ENCODE measurements at places on chromosomes 16 and 17.

- no peak for DNase-seq
Measured at GRCh38 chr17:47197821-47198220, 8.7 kb upstream of the CDC27 start.

DNA sequence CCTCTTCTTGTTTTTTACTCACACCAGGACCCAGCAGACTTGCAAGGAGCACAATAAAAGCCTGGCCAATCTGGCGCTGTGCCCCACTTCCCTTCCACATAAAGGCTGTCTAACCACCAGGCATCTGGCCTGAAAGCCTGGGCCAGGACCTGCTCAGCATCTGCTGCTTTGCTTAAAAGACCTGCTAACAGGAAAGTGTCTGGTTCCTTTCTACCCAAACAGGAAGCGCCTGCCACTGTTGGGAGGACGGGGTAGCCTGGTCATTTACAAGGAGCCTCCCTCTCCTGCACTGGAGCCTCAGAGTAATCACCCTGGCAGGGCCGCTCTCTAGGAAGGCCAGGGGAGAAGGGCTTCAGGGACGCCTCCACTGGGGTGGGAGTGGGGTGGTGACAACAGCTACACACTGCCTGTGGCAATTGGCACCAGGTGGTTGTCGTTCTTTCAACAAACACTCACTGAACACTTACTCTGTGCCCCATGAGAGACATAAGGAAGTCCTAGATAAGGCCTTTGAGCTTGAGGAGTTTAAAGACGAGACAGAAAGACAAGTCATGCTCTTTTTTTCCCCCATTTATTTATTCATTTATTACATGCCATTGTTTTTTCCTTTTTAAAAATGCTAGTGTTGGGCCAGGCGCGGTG lies 6.3 kb upstream of the MMP28 start:
- DNase-seq = no peak

DNA sequence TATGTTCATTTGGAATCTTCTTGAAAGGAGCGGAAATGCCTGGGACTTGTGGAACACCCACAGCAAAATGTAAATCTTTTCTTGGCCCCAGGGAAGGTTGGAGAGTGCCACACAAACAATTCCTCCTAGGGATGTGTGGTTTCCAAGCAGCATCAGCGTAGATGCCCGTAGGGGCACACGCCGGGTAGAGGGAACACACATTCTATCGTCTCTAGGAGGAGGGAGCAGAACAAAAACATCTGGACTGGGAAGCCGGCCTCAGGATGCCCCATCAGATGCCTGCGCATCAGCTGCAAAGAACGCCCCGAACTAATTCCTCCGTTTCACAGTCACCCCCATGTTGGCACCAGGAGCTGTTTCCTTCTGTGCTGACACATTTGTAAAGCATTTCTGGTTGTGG lies 357.9 kb upstream of the ZFHX3 start:
- no peak for DNase-seq

- no peak for DNase-seq
Measured at GRCh38 chr16:49442805-49443204, 69.2 kb downstream of the C16orf78 start.

DNA sequence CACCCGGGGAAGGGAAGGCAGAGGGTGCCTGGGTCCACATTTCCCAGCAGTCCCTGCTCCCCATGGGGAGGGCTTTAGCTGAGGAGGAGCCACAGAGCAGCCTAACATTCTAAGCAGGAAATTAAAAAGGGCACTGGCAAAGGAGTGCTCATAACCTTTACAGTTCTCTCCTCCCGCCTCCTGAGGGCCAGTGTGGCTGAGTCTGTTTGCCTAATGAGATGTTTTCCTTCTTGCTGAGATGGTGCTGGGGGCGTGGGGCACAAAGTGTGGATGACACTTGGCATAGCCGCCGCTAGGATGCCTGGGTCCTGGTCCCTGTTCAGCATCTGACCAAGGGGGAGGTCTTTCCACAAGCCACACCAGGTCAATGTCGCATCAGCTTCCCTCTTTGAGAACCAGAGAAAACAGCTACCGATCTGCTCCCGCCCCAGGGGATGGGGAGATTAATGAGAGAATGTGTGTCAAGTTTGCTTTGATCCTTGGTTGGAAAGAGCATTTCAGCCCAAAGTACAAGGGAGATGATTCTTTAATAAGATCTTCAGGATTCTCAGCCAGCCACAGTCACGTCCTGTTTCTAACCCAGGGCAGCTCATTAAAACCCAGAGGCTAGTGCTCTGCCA lies 5.8 kb downstream of the KIF18B start:
- DNase-seq = no peak

DNA sequence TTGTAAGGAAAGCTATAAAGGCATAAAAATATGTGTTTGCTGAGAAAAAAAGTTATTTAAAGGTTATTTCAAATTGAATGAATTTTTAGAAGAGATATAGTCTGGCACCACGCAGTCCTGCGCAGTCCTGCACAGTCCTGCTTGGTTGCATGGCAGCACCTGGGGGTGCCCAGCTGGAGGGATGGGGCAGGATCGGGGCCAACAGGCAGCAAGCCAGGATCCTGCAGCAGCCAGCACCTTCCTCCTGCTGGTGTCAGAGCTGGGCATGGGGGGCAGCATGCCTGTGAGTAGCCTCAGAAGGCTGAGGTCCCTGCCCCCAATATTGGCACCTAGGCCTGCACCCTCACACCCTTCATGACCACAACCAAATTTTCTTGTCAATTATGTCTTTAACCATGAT lies 46.0 kb downstream of the GLG1 start:
- no peak for DNase-seq

GRCh38 chr17:79201536-79202227 lies 127.1 kb downstream of the ENGASE start:
- no peak for DNase-seq

GRCh38 chr17:8859027-8859803 lies 8.3 kb downstream of the PIK3R6 start:
- no peak for DNase-seq

GRCh38 chr16:86637744-86638143 lies 59.4 kb downstream of the FOXL1 start:
- DNase-seq = no peak

DNA sequence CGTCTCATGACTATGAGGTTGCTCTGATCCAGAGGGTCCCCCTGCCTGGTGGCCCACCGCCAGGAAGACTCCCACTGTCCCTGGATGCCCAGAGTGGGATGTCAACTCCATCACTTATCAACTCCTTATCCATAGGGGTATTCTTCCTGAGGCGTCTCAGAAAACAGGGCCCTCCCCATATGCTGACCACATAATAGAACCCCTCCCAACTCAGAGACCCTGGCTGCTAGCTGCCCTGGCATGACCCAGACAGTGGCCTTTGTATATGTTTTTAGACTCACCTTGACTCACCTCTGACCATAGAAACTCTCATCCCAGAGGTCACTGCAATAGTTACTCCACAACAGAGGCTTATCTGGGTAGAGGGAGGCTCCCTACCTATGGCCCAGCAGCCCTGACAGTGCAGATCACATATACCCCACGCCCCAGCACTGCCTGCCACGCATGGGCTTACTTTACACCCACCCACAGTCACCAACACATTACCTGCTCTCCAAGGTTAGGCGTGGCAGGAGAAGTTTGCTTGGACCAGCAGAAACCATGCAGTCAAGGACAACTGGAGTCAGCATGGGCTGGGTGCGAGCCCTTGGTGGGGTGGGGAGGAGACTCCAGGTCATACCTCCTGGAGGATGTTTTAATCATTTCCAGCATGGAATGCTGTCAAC lies 2.3 kb upstream of the G6PC1 start:
- no peak for DNase-seq

GRCh38 chr17:751269-752001 lies 629 bp downstream of the GEMIN4 start:
- DNase-seq = peak; percentile 54

DNA sequence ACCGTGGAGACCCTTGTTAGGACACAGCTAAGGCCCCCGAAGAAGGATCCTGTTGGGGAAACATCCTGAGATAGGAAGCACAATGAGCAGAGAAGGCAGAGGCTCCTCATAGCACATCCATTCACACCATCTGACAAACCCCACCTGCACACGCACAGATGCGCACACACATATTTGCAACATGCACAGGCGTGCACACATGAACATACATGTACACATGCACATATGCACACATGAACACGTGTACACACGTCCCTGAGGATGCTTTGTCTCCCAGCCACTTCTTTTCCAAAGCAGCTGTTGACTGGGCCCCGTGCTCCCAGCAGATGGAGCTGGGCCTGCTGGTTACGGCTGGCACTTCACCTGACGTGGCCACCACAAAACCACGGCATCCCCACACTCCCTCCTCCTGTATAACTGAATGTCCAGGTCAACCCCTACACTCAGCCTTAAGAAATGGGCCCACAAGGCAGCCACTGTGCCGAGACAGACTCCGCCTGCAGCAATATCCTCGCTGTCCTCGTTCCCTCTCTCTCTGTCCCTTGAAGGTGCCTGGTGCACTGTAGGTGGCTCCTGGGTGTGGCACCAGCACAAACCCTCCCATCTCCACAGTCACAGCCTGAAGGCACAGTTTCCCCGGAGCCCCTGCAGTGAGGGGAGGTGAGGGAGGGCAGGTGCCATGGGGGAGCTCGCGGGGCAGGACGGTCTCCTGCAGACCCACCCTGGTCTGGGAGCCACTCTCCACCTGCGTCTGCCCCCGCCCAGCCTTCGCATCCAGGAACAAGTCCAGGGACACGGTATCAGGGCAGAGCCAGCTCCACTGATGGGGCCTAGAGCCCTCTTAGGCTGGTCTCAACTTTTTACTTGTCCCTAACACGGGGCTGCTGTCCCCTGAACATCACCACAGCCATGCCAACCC lies 183.0 kb downstream of the RBFOX3 start:
- no peak for DNase-seq

DNA sequence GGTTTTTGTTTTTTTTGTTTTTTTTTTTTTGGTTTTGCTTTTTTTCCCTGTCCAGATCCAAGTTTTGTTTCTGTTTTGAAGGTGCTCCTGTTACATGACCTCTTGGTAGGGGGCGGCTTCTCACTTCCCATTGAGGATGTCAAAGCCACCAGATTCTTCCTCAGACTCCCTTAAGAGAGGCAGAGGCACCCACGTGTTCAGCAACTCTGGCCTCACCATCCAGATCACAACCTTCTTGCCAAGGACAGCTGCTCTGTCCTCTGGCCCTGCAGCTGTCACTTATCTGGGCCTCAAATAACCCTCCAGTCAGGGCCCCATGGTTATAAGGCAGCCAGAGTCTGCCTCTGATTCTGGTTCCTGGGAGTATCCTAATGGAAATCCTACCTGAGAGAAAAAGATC lies 208.5 kb downstream of the STX8 start:
- no peak for DNase-seq

DNA sequence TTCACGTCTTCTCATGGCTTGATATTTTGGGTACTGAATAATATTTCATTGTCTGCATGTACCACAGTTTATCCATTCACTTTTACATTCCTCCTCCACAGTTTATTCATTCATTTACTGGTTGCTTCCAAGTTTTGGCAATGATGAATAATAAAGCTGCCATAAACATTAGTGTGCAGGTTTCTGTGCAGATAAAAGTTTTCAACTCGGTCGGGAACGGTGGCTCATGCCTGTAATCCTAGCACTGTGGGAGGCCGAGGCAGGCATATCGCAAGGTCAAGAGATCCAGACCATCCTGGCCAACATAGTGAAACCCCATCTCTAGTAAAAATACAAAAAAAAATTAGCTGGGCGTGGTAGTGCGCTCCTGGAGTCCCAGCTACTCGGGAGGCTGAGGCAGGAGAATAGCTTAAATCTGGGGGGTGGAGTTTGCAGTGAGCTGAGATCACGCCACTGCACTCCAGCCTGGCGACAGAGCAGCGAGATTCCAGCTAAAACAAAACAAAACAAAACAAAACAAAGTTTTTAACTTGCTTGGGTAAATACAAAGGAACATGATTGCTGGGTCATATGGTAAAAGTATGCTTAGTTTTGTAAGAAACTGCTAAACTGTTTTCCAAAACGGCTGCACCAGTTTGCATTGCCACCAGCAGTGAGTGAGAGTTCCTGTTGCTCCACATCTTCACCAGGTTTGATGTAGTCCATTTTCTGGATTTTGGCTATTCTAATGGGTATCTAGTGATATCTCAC lies 89.5 kb downstream of the WWP2 start:
- no peak for DNase-seq

GRCh38 chr16:84925092-84925772 lies 86.1 kb downstream of the ZDHHC7 start:
- DNase-seq = peak; percentile 55

GRCh38 chr16:10622036-10622921 lies 41.9 kb upstream of the EMP2 start:
- DNase-seq = no peak

DNA sequence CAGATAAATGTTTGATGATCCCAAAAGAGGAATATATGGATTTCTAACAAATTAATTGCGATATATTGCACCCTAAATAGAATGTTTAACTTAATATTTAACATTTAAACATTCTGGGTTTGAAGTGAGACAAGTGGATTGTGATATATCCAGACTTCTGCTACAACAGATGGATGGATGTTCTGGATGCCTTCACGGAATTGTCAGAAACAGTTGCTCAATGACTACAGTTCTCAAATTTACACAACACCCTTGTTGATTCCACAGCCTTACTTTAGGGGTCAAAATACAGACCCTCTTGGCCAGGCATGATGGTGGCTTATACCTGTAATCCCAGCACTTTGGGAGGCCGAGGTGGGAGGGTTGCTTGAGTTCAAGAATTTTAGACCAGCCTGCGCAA lies 250.8 kb downstream of the RBFOX1 start:
- DNase-seq = no peak

- no peak for DNase-seq
Measured at GRCh38 chr16:2040787-2041522, 6.7 kb downstream of the NTHL1 start.

DNA sequence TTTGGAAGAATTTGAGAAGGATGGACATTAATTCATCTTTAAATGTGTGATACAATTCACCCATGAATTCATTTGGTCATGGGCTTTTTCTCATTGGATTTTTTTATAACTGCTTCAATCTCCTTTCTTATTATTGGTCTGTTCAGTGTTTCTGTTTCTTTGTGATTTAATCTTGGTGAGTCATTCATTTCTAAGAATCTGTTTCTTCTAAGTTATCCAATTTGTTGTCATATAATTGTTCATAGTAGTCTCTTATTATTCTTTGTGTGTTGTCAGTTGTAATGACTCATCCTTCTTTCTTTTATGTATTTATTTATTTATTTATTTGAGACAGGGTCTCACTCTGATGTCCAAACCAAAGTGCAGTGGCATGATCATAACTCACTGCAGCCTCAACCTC lies 146.1 kb upstream of the ZNF267 start:
- DNase-seq = no peak

DNA sequence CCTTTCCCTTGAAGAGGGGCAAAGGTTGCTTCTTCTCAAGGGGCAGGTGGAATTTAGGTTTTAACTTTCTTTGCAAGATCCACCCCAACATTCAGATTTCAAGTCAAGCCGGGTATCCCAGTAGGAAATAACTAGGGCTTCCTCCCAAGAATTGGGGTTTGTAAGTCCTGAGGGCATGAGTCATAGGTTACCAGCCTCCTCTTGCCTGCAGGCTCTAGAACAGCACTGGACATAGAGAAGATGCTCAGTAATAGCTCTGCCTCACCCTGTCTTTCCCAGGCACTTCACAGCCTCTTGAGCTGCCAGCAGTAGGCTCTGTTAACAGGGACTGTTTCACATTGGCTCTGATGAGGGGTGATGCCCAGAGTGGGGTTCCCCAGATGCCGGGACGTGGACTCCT lies 35.8 kb upstream of the ZFP90 start:
- DNase-seq = no peak

Measured in stimulated activated naive CD4-positive, alpha-beta T cell treated with Interleukin-2 at 50 U/mL for 16 hours (primary cell).